NCI-H524 (cell line): ENCODE measurements at places on chromosomes 7 and 10.
A peak's percentile ranks its signal among the peaks of the same experiment; 100 is the strongest.

- no peak for DNase-seq
Observed at GRCh38 chr10:112491144-112491543, 44.1 kb downstream of the VTI1A start.

GRCh38 chr7:152699079-152699478 lies 23.1 kb upstream of the XRCC2 start:
- no peak for DNase-seq

DNA sequence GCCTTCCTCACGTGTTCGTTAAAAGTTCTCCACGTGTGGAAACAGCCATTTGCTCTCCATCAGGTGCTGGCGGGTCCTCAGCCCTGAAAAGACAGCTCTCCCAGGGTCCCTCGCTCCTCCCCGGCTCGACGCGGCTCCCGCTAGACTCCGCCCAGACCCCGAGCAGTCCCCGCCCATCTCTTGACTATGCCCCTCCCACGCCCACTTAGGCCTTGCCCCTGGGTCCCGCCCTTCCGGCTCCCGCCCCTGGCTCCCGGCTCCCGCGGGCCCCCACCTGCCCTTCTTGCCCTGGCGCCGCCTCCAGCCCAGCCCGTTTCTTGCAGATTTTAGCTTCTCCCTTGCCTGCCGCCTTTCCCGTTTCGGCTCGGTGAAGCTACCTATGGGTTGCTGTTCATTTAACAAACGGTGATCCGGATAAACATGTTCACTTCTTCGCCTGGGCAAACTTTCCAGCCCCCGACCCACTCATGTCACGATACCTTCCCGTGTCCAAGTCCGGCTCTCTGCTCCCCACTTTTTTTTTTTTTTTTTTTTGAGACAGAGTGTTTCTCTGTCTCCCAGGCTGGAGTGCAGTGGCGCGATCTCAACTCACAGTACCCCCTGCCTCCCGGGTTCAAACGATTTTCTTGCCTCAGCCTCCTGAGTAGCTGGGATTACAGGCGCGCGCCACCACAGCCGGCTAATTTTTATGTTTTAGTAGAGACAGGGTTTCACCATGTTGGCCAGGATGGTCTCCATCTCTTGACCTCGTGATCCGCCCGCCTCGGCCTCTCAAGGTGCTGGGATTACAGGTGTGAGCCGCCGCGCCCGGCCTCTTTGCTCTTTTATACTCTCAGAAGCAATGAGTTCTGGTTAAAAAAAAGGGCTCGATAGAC lies 830 bp upstream of the ZNF438 start:
- peak; percentile 79 for DNase-seq

DNA sequence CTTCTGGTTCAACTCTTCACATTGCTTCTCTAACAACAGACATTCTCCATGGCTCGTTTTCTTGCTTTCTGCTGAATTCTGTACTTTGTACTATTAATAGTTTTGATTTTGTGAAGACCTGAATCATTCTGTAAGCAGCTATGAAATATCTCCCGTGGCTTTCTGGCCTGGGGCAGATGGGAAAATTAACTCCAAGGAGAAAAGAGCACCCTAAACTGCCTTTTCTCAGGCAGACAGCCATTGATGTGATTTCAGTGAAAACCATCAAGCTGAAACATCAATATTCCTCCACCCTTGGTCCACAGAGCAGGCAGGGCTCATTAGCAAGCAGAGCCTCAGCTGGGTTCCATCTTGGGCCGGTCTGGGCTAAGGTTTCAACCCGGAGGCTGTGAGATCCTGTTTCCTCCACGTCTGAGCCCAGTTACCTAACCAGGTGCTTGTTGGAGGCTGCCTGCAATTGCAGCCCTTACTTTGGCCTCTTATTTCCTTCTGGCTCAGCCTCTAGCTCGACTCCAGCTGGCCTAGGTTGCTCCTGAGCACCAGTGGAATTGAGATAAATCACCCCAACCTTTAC lies 21.1 kb upstream of the EZH2 start:
- no peak for DNase-seq

- DNase-seq: no peak
Observed at GRCh38 chr10:97047788-97048187, 138.0 kb downstream of the SLIT1 start.

- no peak for DNase-seq
Observed at GRCh38 chr7:36865019-36865418, 140.7 kb upstream of the AOAH start.

- peak; percentile 97 for DNase-seq
Observed at GRCh38 chr7:115552766-115553165, 477.8 kb downstream of the TFEC start.

GRCh38 chr10:86944031-86944419 lies 13.4 kb downstream of the MMRN2 start:
- no peak for DNase-seq

- no peak for DNase-seq
Observed at GRCh38 chr10:21493784-21494183, 31.7 kb downstream of the SKIDA1 start.

DNA sequence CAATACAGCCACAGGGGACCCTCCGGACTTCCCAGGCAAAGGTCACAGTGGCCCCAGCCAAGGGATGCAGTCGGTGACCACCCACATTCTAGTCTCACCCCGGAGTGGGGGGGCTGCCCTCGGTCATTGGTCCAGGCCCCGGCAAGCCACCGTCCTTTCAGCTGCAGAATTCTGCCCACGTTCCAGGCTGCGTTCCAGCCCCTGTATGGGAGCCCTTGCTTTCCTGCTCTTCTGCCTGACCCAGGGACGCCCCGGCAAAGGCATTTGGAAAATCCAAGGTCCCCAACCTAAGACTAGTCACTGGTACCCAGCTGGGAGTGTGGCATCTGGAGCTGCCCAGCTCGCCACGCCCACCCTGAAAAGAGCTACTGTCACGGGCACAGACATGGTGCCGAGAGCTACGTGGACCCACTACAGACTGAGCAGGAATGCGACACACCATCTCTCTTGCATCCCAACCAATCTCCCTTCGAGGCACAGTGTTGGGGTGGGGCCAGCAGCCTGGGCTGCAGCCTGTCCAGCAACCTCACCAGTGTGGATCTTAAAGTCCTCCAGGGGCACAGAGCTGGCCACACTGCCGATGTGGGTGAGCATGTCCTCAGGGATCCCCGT lies 18.6 kb downstream of the OGDHL start:
- no peak for DNase-seq

- no peak for DNase-seq
Observed at GRCh38 chr7:46421441-46422230, 500.6 kb upstream of the IGFBP3 start.

GRCh38 chr10:12637649-12638048 lies 288.3 kb downstream of the CAMK1D start:
- DNase-seq: no peak

GRCh38 chr10:105679781-105680180 lies 1038.7 kb downstream of the SORCS3 start:
- DNase-seq: no peak

DNA sequence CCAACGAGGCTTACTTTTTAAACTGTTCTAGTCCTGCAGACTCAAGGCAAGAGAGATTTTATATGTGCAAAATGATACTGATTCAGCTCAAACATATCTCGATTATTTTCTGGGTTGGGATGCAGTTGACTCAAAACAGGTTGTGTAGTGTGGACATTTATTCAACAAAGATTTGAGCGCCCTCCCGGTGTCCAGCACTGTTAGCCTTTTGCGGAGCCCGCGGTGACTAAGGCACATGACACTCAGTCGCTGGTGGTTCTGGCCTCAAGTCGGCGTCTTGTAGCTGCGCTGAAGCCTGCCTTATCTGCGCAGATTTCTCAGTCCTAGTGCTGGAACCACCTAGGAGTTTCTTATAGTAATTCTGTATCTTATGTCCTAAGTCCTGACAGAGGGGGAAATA lies 938 bp upstream of the CADPS2 start:
- peak; percentile 63 for DNase-seq

DNA sequence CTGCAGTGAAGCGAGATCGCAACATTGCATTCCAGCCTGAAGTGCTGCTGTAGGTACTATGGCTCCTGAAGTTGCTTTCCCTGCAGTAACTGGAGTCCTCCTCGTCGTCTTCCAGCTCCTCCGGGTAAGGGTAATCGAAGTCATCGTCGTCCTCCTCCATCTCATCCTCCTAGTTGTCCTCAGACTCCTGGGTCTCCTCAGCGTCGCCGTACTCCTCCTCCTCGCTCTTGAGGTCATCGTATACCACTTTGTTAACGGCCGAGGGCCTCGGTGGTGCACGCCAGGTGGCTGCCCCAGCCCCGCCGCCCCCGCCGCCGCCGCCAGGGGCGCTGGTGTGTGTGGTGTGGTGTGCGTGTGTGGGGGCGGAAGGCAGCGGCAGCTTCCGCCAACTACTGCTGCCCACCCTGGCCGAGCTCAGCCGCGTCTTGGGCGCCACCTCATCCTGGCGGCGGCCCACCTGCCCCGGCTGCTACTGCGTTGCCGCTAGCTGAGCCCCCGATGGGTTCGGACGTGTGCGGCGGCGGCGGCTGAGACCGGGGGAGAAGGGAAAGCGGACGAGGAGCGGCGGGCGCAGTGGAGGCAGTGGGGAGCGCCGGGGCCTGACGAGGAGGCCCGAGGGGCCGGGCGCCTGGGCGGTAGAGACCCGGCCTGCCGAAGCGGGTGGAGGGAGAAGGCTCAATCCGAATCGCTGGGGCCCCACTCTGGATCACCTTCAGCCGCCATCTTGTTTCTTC lies 11.8 kb upstream of the ACBD5 start:
- peak; percentile 42 for DNase-seq

GRCh38 chr10:21712975-21713374 lies 178.9 kb downstream of the MLLT10 start:
- DNase-seq: no peak

- no peak for DNase-seq
Observed at GRCh38 chr7:127835679-127836078, 183.7 kb downstream of the SND1 start.

GRCh38 chr10:100743626-100744135 lies 1.7 kb upstream of the PAX2 start:
- DNase-seq: peak; percentile 51

DNA sequence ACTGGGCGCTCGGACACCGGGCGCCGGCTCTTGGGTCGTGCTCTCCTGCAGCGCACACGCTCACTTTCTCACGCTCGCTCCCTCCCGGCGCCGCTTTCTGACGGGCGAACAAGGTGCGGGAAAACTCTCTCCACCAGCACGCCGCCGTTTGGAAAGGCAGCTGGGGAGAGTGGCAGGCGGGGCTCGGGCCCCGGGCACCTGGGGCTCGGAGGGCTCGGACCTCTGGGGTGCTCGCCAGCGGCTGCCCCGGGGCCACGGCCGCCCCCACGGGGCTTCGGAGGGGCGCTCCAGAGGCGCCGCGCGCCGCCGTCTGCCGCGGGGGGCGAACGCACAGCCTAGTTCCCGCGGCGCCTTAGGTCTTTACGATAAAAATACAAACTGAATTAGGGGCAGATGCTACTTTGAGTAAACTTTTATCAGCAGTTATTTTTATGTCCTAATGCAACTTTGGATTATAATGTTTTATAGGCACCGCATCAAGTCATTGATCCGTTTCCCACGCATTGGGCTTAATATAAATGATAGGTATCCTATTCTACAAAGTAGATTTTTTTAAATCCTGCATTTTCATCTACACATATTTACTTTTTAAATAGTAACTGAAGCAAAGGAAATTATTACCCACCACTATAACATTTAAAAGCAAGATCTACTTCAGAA lies 535 bp upstream of the EPC1 start:
- peak; percentile 26 for DNase-seq

DNA sequence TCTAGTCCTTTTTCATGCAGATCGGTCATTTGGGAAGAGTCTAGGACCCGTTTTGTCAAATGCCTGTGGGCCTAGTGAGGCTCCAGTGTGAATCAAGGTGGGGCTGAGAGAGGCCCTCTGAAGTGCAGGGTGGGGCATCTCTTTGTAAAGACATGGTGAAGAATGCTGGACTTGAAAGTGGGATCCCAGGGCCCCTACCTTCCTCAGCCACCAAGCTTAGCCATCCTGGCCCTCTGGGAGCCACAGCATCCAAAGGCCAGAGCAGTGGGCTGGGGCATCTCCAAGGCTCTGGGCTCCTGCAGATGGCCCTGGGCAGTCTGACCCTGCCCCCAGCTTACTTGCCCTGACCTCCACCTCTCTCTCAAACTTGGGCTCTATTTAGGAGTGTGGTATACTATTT lies 78.5 kb downstream of the ADCY1 start:
- DNase-seq: no peak

- no peak for DNase-seq
Observed at GRCh38 chr7:36207451-36208291, 54.6 kb downstream of the EEPD1 start.

DNA sequence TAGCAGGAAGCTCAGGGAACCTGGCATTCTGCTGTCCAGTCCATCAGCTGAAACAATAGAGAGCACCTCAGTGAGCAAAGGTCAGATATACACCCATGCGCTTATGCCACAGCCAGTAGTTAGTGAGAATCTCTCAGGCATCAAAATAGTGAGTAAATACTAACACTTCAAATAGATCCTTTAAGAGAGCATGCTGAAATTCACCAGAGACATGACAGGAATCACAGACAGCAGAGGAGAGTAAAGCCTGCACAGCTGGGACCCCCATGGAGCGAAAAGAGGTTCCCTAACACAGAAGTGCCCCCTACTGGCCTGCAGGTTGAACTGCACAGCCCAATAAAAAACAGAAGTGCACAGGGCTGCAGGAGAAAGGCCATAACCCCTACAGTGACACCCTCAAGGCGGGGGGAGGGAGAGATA lies 57.6 kb upstream of the ANTXRL start:
- peak; percentile 24 for DNase-seq

DNA sequence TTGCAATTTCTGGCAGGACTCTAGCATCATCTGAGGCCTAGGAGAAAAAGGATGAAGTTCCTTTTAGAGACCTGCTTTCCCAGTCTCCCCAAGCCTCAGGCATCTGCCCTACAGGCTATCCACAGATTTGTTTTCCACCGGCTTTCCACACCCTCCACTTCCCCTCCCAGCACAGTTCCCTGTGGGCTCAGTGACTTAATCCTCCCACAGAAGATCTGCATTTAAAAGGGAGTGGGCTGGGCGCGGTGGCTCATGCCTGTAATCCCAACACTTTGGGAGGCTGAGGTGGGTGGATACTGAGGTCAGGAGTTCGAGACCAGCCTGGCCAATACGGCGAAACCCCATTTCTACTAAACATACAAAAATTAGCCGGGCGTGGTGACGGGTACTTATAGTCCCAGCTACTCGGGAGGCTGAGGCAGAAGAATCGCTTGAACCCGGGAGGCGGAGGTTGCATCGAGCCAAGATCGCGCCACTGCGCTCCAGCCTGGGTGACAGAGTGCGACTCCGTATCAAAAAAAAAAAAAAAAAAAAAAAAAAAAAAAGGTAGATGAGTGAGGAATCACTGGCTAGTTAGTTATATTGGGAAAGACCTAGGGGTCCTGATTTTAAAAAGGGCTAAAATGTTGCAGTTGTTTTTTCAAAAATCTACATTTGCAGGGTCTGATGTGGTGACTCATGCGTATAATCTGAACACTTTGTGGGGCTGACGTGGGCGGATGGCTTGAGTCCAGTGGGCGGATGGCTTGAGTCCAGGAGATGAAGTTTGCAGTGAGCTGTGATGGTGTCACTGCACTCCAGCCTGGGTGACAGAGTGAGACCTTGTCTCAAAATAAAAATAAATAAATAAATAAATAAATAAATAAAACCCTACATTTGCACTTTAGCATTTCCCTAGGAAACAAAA lies 119.5 kb downstream of the BAMBI start:
- DNase-seq: no peak

GRCh38 chr7:33425395-33425794 lies 296.0 kb downstream of the BBS9 start:
- DNase-seq: no peak

GRCh38 chr10:24556750-24557742 lies 166.6 kb downstream of the ARHGAP21 start:
- DNase-seq: peak; percentile 46

- DNase-seq: no peak
Observed at GRCh38 chr7:75652788-75653187, 86.0 kb downstream of the HIP1 start.

GRCh38 chr7:74526780-74527179 lies 73.1 kb downstream of the GTF2IRD1 start:
- no peak for DNase-seq

GRCh38 chr10:78459639-78460037 lies 426.0 kb downstream of the RPS24 start:
- DNase-seq: no peak
